ENCODE measurements at places on chromosomes 5 and 9. TPM values are rescaled to one million over a fixed set of nuclear protein-coding genes. Genes with fewer than 3 reads are reported as not detected.

- peak; percentile 67 for DNase-seq
Measured at GRCh38 chr5:142915813-142916424, 145.7 kb downstream of the ARHGAP26 start.

DNA sequence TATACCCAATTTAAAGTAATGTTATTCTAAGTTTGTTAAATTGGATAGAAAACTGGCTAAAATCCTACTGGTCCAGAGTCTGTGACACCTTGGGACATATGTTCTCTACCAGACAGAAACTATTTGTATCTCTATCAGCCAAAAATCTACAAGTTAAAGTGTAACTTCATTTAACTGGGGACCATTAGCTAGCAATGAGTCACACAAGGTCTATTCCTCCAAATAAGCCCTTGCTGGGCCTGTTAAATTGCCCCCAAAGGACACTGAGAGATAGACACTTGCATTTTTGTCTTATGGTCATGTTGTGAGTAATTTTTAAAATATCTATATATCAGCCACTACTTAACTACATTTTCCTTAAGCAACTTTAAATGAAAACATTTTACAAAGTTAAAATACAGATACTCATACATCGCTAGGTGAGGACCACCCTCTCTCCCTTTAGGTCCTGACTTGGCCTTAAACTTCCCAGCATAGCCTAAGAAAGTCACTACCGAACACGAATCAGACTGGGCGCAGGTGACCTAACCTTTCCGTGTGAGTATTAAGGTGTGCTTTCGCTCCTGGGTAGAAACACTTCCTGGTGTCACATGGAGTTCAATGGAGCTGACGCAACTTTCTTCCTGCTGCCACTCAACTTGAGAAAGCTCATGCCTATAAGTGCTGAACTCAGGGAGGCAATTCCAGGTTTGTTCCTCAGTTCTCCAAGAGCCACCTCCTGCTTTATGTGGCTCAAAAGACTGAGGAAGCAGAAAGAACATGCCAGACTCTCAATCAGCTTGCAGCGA, 249.1 kb downstream of the DIRAS2 start:
- peak; percentile 18 for DNase-seq

DNA sequence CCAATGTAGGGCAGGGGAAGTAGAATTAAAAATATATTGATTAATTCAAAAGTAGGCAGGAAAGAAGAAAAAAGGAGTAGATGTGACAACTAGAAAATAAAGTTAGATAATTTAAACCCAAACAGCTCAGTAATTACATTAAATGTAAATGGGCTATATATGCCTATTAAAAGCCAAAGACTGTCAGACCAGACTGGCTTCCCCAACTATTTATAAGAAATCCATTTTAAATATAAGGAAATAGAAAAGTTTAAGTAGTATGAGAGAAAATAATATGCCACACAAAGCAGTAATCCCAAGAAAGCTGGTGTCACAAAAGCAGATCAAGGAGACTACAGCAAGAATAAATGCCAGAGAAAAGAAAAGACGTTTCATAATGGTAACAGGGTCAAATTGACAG, 28.9 kb upstream of the SARDH start:
- DNase-seq = no peak

- no peak for DNase-seq
Measured at GRCh38 chr9:137575716-137576411, 2.9 kb downstream of the DPH7 start.

GRCh38 chr9:72945391-72945790, 7.5 kb downstream of the ALDH1A1 start:
- DNase-seq = no peak

DNA sequence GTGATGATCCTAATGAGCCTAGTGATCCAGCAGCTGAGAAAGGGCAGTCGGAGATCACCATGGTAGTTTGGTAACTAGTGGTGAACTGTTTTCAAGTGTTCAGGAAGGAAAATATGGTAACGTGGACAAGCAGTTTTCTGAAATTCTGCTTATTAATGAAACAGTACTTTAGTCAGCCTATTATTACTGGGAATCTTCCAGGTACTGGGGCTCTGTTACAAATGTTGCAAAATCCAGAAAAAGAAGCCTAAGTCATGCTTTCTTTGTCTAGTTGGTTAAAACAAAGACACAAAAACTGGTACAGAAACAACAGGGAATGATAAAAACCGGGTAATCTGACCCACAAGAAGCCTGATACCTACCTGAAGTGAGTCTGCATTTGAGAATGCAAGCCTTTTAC, 18.2 kb downstream of the TTC23L start:
- DNase-seq = no peak

DNA sequence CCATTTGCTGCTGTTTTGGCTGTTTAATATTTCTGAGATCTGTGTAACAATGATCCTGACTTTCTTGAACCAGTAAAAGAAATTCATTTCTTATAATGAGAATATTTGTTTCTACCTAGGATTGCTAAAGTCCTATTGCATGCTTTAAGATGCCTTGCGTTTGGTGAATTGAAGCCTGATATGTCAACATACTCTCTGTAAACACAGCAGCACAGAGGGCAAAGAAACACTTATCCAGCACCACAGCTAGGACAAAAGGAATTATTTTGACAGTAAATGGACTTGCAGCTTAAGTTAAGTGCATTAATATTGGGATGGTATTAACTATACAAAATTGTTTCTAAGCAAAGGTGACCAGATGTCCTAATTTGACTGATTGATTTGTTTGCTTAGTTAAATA, 2031.2 kb upstream of the CDH6 start:
- DNase-seq = no peak

- DNase-seq = no peak
Measured at GRCh38 chr9:77440057-77440456, 208.1 kb downstream of the GNA14 start.

GRCh38 chr5:27312291-27312893, 274.0 kb upstream of the CDH9 start:
- no peak for DNase-seq

DNA sequence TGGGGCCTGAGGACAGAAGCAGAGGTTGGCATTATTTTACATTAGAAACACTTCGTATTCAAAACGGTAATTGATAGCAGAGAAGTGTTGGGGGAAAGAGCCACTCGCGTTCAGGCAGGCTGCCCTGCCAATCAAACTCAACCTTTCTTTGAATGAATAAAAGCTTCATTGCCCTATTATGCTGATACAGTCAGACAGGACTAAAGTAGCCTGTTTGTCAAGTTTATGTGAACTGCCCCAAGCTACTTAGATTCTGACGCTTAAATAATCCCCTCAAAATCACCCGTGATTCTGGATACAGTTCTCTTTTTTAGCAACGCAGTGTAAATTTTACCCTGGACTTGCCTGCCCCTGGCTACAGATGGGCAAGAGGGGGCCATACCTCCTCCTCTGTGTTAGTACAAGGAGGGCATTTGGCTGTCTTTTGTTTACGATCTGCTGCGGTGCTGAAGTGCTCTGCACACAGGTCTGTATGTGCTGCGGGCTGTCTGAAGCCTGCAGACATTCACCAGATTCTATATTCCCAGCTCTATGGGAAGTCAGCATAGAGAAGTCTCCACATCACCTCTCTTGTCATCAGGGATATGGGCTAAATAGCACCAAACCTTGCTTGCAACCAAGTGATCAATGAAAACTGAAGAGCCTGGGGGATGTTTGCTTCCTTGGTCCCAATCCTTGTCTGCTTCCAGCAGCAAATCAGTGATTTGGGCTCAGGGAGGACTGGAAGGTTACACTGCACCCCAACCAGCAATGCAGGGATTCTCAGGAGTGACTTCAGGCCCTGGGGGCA, 218.4 kb downstream of the EBF1 start:
- DNase-seq = no peak

DNA sequence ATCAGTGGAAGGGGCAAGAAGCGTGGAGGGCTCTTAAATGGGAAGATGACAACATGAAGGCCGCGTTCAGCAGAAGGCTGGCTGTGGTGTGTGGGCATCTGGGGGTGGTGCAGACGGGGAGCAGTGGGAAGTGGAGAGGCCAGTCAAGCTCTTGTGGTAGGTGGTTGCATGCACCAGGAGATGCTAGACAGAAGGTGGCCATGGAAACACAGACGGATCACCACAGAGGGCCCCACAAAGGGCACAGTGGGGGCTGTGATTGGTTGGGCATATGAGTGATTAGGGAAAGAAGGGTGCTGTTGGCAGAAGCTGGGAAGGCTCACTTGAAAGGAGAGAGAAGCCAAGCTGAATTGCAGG, 14.7 kb downstream of the MTMR12 start:
- no peak for DNase-seq

- no peak for DNase-seq
Measured at GRCh38 chr9:19551124-19551929, 142.5 kb downstream of the ACER2 start.

GIN1 gene
- total RNA-seq = 8.1 TPM

PCDHB11 gene
- total RNA-seq = not detected

CENPK gene
- total RNA-seq = 56.4 TPM

NR2F1-AS1 gene
- 0.32 TPM for total RNA-seq

Data from Caco-2 (cell line).